ENCODE measurements at places on chromosomes 2 and 18. TPM values are rescaled to one million over a fixed set of nuclear protein-coding genes. Genes with fewer than 3 reads are reported as not detected.

GRCh38 chr2:20282916-20283592 is 58.1 kb upstream of the SDC1 start:
- H3K4me3 ChIP-seq, result no peak overlapping the region
- no peaks in the 10 kb centered on the region for H3K27me3 ChIP-seq
- no peak for DNase-seq

DNA sequence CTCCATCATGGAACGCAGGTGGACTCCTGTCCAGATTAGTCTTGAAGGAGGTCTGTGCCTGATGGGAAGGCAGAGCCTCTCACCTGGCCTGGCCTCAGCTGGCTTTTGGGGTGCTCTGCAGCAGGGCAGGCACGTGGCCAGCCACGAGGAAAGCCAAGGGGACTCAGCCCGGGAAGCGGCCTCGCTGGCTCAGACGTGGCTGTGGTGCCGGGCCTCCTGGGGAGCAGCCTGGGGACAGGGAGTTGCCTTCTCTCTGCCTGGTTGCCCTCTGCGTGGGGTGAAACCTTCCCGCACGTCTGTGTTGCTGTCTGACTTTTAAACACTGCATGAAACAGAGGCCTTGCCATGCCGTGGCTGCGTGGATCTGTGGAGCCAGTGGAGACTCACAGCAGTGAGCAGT is 45.0 kb downstream of the RTP5 start:
- no peak overlapping the region for H3K4me3 ChIP-seq
- DNase-seq, result no peak
- H3K27ac ChIP-seq, result no peak overlapping the region
- H3K27me3 ChIP-seq, result no peaks in the 10 kb centered on the region
- H3K4me1 ChIP-seq, result no peaks in the 10 kb centered on the region
- H3K36me3 ChIP-seq, result no peaks in the 10 kb centered on the region

- H3K4me3 ChIP-seq, result no peak overlapping the region
- no peaks in the 10 kb centered on the region for H3K27me3 ChIP-seq
- no peaks in the 10 kb centered on the region for H3K4me1 ChIP-seq
- no peak overlapping the region for H3K27ac ChIP-seq
- no peaks in the 10 kb centered on the region for H3K36me3 ChIP-seq
- no peak for DNase-seq
These were observed 2.1 kb downstream of the COL6A3 start for GRCh38 chr2:237411683-237412423.

GRCh38 chr18:12851716-12852115 is 32.3 kb downstream of the PTPN2 start:
- H3K36me3 ChIP-seq, result peaks cover 66% of the 10 kb centered on the region
- H3K4me3 ChIP-seq, result no peak overlapping the region

DNA sequence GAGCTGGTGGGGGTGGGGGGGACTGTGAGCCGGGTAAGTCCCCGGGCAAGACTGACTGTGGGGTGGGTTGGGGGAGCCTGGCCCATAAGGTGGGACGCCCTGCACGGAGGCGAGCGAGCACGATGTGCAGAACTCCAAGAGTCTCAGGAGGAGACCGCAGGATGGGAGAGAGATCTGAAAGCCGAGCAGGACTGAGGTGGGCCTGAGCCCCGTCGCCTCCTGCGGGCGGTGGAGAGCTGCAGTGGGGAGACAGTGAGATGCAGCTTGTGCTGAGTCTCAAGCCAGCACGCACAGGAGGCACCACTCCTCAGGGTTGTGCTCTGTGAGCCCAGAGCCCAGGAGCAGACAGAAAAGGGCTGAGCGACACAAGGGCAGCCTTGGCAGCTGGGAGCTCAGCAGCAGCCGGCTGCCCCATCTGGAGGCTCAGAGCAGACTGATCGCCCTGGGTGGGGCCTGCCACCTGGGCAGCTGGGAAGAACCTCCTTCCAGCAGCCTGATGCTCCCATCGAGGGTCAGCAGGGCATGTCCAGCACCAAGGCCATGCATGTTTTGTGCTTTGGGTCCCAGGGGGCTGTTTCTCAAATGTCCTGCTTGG is 15.9 kb downstream of the ARHGEF4 start:
- no peaks in the 10 kb centered on the region for H3K36me3 ChIP-seq
- no peak overlapping the region for H3K27ac ChIP-seq
- no peak overlapping the region for H3K4me3 ChIP-seq
- no peaks in the 10 kb centered on the region for H3K4me1 ChIP-seq
- DNase-seq, result no peak
- no peaks in the 10 kb centered on the region for H3K27me3 ChIP-seq

GRCh38 chr2:238668426-238668825 is 179.5 kb upstream of the TWIST2 start:
- H3K4me1 ChIP-seq, result no peaks in the 10 kb centered on the region
- H3K27me3 ChIP-seq, result peaks cover 3% of the 10 kb centered on the region
- no peak for DNase-seq
- no peak overlapping the region for H3K27ac ChIP-seq

GRCh38 chr2:198231562-198231961 is 427.2 kb downstream of the PLCL1 start:
- no peak overlapping the region for H3K4me3 ChIP-seq
- no peaks in the 10 kb centered on the region for H3K4me1 ChIP-seq
- H3K27me3 ChIP-seq, result no peaks in the 10 kb centered on the region
- no peak overlapping the region for H3K27ac ChIP-seq

DNA sequence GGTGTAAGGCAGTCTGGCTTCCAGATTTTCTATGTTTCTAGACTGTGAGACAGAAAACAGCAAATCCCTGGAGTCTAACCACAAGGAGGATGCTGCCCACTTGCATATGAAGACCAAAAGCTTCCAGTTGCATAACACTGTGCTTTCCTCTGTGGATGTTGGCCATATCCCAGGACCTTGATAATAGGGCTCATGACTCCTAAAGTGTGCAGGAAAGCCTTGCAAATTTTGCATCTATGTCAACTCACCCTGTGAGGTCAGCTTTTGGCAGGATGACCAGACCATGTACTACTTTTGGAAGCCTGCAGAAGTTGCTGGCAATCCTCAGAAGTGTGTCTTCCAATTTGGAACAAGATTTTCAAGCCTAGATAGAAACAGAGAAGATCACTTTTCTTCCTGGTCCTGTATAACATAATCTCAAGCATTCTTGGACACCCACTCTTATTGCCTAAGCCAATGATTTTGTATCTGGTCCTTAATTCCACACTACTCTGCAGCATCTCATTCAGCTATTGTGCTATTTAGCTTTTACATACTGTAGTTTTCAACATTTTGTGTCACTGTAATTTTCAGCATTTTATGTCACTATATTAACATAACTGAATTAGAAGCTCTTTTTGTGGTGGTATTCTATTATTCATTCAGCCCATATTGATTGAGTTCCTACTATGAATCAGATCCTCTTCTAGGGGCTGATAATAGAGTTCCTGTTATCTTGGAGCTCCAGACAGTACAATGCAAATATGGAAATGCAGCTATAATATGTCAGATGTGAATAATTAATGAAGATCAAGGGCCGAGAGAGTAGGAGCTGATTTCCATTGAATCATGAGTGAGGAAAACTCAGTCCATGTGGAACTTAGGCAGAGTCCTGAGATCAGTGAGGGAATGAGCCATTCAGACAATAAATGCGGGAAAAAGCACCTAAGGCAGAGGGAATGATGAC is 85.3 kb upstream of the RAB27B start:
- H3K4me1 ChIP-seq, result no peaks in the 10 kb centered on the region
- H3K36me3 ChIP-seq, result no peaks in the 10 kb centered on the region
- no peaks in the 10 kb centered on the region for H3K27me3 ChIP-seq
- no peak for DNase-seq
- H3K4me3 ChIP-seq, result no peak overlapping the region

- no peak for DNase-seq
- no peak overlapping the region for H3K27ac ChIP-seq
- no peaks in the 10 kb centered on the region for H3K36me3 ChIP-seq
- H3K27me3 ChIP-seq, result no peaks in the 10 kb centered on the region
- H3K4me1 ChIP-seq, result no peaks in the 10 kb centered on the region
These were observed 293.6 kb upstream of the CCDC68 start for GRCh38 chr18:55252901-55253300.

DNA sequence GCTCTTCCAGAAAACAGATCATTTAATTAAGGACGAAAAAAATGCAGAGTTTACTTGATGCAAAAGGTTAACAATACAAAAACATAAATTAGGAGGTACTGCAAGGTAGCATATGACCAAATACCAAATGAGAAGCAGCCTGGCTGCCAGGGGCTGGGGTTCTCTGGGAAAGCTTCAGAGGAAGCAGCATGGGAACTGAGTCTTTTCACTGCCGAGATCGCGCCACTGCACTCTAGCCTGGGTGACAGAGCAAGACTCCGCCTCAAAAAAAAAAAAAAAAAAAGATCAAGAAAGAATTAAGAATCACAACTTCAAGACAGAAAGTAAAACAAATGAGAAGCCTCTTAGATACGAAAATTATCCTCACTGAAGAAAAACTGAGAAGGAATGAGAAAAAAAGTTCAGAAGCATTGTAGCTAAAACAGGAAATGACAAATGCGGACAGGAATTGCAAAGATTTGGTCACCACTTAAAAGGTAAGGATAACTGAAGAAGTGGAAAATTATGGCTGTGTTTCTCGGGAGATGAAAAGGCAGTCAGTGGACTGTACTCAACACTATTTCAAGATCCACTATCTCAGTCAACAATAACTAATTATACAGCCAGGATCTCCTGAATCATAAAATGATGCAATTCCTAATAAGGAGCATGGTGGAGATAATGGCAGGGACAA is 4.3 kb downstream of the SEPTIN10 start:
- no peaks in the 10 kb centered on the region for H3K36me3 ChIP-seq
- H3K4me3 ChIP-seq, result no peak overlapping the region
- peaks cover 53% of the 10 kb centered on the region for H3K27me3 ChIP-seq
- no peak for DNase-seq
- H3K27ac ChIP-seq, result no peak overlapping the region
- H3K4me1 ChIP-seq, result peaks cover 9% of the 10 kb centered on the region

GRCh38 chr2:11553661-11554398 is 20.0 kb downstream of the GREB1 start:
- H3K27ac ChIP-seq, result no peak overlapping the region
- DNase-seq, result peak; percentile 11
- peaks cover 20% of the 10 kb centered on the region for H3K27me3 ChIP-seq
- H3K36me3 ChIP-seq, result no peaks in the 10 kb centered on the region

- no peak for DNase-seq
- no peaks in the 10 kb centered on the region for H3K36me3 ChIP-seq
- no peaks in the 10 kb centered on the region for H3K27me3 ChIP-seq
- H3K4me1 ChIP-seq, result no peaks in the 10 kb centered on the region
These were observed 46.2 kb downstream of the INHBB start for GRCh38 chr2:120391911-120392665.

- peaks cover 58% of the 10 kb centered on the region for H3K36me3 ChIP-seq
- DNase-seq, result no peak
- no peak overlapping the region for H3K27ac ChIP-seq
- H3K27me3 ChIP-seq, result no peaks in the 10 kb centered on the region
- H3K4me3 ChIP-seq, result no peak overlapping the region
These were observed 21.4 kb upstream of the DRC1 start for GRCh38 chr2:26380281-26380680.

- no peaks in the 10 kb centered on the region for H3K27me3 ChIP-seq
- H3K27ac ChIP-seq, result no peak overlapping the region
- H3K4me3 ChIP-seq, result no peak overlapping the region
- DNase-seq, result no peak
- no peaks in the 10 kb centered on the region for H3K4me1 ChIP-seq
- H3K36me3 ChIP-seq, result no peaks in the 10 kb centered on the region
These were observed 696.7 kb upstream of the SOX11 start for GRCh38 chr2:4995466-4995865.

GRCh38 chr2:206543073-206543472 is 99.2 kb upstream of the FAM237A start:
- H3K27ac ChIP-seq, result no peak overlapping the region
- H3K4me3 ChIP-seq, result no peak overlapping the region
- H3K36me3 ChIP-seq, result no peaks in the 10 kb centered on the region
- no peaks in the 10 kb centered on the region for H3K27me3 ChIP-seq

GRCh38 chr2:203500951-203501350 is 34.1 kb downstream of the RAPH1 start:
- H3K27me3 ChIP-seq, result no peaks in the 10 kb centered on the region
- DNase-seq, result peak; percentile 75
- H3K36me3 ChIP-seq, result no peaks in the 10 kb centered on the region
- H3K27ac ChIP-seq, result peak overlapping the region; percentile 49
- peaks cover 37% of the 10 kb centered on the region for H3K4me1 ChIP-seq
- peak overlapping the region; percentile 20 for H3K4me3 ChIP-seq

DNA sequence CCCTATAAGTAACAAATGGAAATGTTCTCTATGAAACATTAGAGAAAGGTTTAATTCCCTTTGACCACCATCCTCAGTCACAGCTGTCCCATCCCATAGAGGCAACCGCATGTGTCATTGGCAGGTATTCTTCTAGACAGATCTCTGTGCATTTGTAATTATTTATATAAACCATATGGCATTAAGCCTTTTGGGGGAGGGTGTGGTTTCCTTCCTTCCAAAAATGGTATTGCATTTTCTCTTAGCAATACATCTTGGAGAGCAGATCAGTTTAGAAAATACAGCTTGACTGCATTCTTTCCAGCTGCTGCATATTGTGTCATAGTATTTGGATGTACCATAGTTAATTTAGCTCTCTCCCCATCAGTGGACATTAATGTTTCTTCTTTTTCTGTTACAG is 57.7 kb downstream of the LCLAT1 start:
- H3K36me3 ChIP-seq, result no peaks in the 10 kb centered on the region
- H3K4me1 ChIP-seq, result peaks cover 37% of the 10 kb centered on the region
- no peaks in the 10 kb centered on the region for H3K27me3 ChIP-seq
- H3K27ac ChIP-seq, result peak overlapping the region; percentile 85

DNA sequence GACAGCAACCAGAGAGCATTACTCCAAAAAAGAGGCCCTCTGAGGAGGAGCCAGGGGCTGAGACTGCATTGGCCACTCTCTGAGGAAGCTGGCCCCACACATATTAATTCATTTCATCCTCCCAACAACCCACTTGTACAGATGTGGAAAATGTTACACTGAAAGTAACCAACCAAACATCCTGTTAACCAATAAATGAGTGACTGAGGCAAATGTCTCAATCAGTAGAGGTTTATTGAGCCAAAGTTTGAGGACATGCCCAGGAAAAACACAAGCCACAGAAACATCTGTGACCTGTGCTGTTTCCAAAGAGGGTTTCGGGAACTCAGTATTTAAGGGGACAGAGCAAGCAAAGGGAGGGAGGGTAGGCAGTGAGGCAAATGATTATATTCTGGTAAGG is 53.0 kb downstream of the SKA1 start:
- no peaks in the 10 kb centered on the region for H3K4me1 ChIP-seq
- H3K4me3 ChIP-seq, result no peak overlapping the region
- H3K27ac ChIP-seq, result no peak overlapping the region

GRCh38 chr2:70141902-70142589 is 48.8 kb downstream of the C2orf42 start:
- peaks cover 49% of the 10 kb centered on the region for H3K4me1 ChIP-seq
- peak; percentile 34 for DNase-seq
- peak overlapping the region; percentile 57 for H3K4me3 ChIP-seq
- H3K36me3 ChIP-seq, result no peaks in the 10 kb centered on the region
- no peaks in the 10 kb centered on the region for H3K27me3 ChIP-seq

GRCh38 chr2:85900366-85900765 is 11.6 kb upstream of the ST3GAL5 start:
- no peak overlapping the region for H3K4me3 ChIP-seq
- DNase-seq, result no peak
- H3K4me1 ChIP-seq, result no peaks in the 10 kb centered on the region
- no peaks in the 10 kb centered on the region for H3K36me3 ChIP-seq
- H3K27me3 ChIP-seq, result no peaks in the 10 kb centered on the region

DNAH6 gene
- not detected for polyA plus RNA-seq

CCDC178 gene
- not detected for polyA plus RNA-seq

GTF2A1L gene
- polyA plus RNA-seq, result not detected

SLC38A11 gene
- polyA plus RNA-seq, result not detected

CDK15 gene
- polyA plus RNA-seq, result not detected

SCG2 gene
- polyA plus RNA-seq, result not detected

D2HGDH gene
- 1.0 TPM for polyA plus RNA-seq
